ENCODE measurements at places on chromosomes 6 and 20.

GRCh38 chr20:62606016-62606415, 36.3 kb upstream of the SLCO4A1 start:
- DNase-seq: peak; percentile 54

- no peak for DNase-seq
Measured at GRCh38 chr6:25186919-25187318, 92.3 kb upstream of the CARMIL1 start.

DNA sequence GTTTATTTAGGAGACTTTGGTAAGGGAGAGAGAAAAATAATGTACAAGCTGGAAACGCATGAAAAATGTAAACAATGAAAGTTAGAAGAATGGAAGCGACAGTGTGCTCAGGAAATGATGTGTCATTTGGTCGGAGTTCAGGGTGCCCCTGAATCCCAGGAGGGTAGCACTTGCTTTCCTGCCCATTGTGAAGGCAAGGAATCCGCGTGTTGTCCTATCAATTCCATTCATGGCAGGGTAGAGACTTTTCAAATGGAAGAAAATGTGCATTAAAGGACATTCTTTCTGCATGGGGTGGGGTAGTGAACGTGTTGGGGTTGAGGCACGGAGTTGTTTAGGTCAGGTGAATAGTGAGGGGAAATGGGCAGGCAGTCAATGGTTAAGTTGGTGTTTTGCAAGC, 33.7 kb downstream of the GCNT2 start:
- DNase-seq: no peak

GRCh38 chr6:17066610-17067009, 35.2 kb upstream of the STMND1 start:
- no peak for DNase-seq

DNA sequence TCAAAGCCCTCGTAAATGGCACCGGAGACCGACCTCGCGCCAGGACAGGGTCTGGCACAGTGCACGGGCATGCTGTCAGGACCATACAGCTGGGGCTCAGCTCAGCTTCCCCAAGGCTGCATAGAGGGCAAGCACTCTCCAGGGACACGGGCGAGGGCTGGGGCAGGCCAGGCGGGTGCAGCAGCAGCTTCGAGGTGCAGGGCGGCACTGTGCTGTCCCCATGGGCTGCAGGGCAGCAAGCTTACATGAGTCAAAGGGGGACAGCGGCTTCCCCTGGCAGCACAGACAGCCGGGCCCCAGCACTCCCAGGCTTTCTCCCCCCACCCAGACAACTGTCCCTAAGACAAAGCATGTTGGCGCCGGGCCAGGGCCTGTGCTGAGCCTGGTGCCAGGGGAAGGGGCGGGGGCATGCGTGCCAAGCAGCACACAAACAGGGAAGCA, 25.7 kb downstream of the PSMG4 start:
- no peak for DNase-seq

DNA sequence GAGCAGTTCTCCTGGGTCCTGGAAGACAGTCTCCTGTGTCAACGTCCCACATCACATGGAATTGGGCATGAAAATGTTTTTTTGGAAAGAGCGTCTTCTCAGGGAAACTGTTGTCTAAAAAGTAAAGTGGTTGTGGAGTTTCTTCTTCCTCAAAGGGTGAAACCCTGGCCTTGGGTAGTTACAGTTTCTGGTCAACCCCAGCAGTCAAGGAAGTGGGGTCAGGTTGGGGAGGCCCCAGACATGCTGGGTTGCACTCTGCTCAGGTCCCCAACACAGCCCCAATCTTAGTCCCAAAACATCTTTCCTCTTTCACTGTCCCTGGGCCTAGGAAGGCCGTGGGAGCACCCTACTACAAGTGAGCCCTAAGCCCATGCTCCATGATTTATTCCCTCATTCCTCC, 996 bp upstream of the NFKBIE start:
- no peak for DNase-seq

DNA sequence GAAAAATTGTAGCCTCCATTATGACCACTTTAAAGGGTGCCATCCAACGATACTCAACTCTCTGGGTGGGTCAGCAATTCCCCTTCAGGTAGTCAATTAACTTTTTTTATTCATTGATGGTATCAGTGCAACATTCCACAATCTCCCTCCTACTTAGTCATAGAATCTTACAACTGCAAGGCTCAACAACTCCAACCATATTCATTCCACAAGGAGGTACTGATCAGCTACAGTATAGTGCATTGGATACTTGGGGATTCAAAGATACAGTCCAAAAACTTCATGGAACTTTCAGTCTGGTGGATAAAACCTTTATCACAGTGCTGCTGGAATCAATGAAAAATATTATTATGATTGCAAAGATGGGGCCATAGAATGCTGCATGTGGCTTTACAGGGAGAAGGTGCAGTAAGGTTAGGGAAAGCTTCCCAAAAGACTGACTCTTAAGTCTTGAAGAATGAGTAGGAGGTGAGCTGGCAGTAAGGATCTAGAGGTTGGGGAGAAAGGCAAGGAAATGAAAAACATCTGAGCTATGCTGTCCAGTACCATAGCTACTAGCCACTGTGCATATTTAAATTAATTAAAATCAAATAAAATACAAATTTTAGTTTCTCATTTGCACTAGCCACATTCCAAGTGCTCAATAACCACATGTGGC, 314.7 kb upstream of the PRDM1 start:
- no peak for DNase-seq

Measured in inflammatory macrophage treated with lipopolysaccharide for 4 hours (primary cell).